ENCODE measurements at places on chromosomes 2 and 18. TPM values are rescaled to one million over a fixed set of nuclear protein-coding genes. Genes with fewer than 3 reads are reported as not detected.

DNA sequence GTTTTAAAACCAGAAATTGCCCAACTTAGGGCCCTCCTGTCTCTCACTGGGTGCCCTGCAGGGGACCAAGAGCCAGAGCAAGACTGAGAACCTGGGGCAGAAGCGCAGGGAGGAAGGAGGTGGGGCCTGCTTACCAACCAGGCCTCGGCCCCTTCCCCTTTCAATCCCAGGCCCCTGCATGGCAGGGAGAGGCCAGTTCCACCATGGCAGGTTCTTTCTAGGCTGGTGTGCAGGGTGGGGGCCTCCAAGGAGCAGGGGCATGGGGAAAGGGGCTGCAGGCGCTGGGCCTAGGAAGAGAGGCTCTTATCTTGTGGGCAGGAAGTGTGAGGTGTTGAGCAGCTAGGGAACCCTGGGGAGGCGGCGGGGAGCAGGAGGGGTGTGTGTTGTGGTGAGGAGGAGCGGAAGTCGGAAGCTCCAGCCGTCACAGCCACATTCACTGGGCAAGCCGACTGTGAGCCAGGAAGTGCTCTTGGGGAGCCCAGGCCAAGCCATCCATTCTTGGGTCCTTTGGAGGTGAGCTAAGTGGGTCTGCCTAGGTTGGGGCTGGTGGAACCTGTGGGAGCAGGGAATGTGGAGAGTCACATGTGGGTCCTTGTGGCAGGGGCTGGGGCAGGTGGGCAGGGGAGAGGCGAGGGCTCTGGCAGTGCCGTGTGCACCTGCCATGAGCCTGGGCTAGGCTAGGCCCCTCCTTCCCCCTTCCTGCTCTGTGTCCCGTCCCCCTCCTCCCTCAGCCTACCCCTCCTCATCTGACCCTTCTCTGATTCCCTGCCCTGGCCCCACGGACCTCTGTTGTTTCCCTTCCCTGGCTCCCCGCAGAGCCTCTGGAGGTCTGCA is at the start of gene PSD4:
TSS of gene PSD4 (plus strand) at position 430 of the 834 bp plus-strand sequence. CDS start 8,486 bp downstream, outside the sequence.
- DNase-seq: no peak

DNA sequence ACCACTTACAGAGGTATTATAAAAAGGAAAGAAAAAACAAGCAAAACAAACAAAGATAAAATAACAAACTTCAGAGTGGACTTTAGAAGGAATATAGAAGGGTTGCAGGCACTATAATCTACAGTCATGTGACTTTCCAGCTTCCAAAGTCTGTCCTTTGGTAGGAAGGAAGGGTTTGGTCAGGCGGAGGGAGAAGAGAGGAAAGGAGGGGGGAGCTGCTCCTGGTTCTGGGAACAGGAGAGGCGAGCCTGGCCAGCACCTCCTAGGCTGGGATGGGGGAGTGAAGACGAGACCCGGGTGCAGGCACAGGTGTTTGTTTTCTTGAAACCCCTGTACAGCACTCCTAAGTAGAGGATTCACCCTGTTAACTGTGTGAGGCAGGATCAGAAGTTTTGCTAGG is 53.8 kb upstream of the GATA6 start:
- no peak for DNase-seq

- DNase-seq: no peak
Measured at GRCh38 chr18:76521417-76522121, 26.5 kb upstream of the ZNF516 start.

The TTR gene
- not detected for total RNA-seq

The ZNF236 gene
- total RNA-seq: 8.8 TPM

All from glomerular endothelial cell (primary cell).